ENCODE measurements at places on chromosomes 6 and 20.

GRCh38 chr6:158095671-158096070 lies 72.4 kb downstream of the SERAC1 start:
- DNase-seq: no peak

DNA sequence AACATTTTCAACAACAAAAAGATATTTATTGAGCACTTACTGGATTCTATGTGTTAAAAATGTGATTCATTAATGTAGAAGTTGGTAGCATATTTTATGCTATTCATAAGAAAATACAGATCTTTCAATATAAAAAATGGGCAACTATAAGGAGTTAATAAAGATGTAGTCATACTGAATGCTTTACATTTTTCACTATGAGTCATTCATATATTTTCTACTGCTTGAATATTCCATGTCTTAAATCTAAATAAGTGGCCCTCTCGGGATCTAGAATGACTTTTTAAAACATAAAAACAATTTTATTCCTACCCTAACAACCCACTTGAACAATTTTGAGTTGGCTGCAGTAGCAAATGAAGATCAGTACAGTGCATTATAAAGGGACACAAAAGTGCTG lies 362.1 kb downstream of the PHF3 start:
- DNase-seq: no peak

- peak; percentile 32 for DNase-seq
Observed at GRCh38 chr6:12884983-12885382, 168.4 kb downstream of the PHACTR1 start.

DNA sequence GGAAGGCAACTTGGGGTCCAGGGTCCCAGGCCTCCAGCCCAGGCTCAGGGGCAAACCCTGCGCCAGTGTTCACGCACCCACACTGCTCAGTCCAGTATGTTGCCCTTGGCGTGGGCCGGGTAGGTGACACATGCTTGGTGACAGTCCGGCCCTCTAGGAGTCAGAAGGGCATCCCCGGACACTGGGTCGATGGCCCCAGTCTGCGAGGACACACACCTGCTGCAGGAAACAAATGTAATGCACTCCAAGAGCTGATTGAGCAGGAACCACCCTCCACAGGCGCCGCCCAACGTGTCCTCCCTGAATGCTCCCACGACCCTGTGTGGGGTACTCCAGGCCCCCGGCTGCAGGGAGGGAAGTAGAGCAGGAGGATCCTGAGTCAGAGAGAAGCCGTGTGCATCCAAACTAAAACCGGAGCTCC lies 160.7 kb downstream of the DLL1 start:
- DNase-seq: no peak

DNA sequence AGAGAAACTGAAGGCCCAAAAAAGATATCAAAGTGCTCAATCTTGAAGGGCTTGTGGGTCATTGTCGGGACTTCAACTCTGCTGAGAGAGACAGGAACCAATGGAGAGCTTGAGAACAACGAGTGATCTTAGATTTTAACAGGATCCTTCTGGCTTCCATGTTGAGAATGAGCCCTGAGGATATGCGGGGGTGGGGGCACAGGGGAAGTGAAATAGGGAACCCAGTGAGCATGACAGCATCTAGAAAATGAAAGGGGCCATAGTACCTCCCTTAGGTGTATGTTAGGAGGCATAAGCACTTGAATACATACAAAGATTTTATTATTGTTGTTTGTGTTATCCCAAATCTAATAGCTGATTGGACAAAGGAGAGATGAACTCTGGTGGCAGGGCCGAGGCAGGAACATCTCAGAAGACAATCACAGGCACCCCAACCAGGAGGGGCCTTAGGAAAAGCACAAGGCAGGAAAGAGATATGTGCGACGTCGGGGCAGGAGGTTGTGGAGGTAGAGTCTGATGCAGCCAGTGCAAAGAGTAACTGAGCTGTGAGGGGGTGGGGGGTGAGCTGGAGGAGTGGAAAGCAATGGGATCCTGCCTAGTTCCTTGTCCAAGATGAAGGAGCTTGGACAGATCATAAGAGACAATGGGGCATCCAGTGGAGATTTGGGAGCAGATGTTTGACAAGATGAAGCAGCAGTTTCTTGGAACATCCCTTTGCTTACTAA lies 10.4 kb downstream of the TGM6 start:
- DNase-seq: no peak

DNA sequence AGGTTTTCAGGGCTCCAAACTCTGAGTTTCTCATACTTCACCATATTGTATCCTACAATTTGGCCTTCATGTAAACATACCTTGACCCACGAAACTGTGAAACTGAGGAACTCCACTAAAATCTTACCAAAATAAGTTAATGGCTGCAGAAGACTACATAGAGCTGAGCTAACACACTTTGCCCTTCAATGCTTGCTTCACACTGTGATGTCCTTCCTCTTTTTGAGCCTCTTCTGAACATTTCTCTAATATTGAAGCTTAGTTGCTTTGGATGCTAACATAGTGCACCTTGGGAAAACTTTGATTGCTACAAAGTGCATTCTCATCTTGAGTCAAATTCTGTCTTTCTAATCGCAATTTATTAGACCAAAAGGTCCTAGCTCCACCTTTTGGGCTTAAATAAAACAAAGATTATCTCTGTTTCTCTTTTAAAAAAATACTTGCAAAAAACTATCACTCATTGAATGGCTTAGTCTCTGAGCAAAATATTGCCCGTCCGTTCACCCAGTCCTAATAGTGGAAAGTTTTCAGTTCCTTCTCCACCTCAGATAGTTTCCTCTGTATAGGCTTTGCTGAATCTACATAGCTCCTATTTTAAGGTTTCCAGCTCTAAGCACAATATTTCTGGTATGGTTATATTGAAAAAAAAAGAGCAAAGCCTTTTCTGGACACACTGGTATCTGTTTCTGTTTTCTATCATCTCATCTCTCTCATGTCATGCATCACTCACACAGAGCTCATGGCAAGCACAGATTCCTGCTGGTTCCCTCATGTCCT lies 494.6 kb downstream of the RFPL4B start:
- DNase-seq: no peak

All from astrocyte of the hippocampus (primary cell).